ENCODE measurements at places on chromosomes 16 and 17. TPM values are rescaled to one million over a fixed set of nuclear protein-coding genes. Genes with fewer than 3 reads are reported as not detected.

The UBALD2 gene
- 3.3 TPM for total RNA-seq

The XAF1 gene
- 2.0 TPM for total RNA-seq

The KRTAP16-1 gene
- not detected for total RNA-seq

DNA sequence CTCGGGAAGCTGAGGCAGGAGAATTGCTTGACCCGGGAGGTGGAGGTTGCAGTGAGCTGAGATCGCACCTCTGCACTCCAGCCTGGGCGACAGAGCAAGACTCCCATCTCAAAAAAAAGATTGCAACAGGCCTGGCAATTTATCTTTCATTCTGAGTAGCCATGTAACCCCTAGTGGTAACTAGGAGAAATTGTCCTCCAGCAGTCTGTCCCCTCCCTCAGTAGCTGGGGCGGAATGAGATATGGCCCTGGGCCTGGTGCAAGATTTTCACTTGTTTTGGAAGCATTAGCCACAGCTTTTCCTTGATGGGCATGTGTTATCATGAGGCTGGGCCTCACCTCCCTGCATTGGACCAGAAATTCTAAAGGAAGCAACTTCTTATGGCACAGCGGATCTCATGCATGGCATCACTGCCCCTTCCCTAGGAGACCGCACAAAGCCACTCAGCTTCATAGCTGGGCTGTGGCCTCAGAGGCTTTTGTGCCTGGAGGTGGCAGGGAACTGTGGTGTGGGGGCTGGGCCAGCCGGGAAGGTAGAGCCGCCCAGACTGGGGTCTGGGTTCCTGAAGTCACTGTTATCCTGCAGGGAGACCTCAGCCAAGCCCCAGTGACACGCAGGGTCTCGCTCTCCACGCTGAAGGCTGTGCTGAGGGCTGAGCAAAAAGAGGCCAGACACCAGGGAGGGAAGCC lies 13.4 kb downstream of the NATD1 start:
- no peak for DNase-seq

DNA sequence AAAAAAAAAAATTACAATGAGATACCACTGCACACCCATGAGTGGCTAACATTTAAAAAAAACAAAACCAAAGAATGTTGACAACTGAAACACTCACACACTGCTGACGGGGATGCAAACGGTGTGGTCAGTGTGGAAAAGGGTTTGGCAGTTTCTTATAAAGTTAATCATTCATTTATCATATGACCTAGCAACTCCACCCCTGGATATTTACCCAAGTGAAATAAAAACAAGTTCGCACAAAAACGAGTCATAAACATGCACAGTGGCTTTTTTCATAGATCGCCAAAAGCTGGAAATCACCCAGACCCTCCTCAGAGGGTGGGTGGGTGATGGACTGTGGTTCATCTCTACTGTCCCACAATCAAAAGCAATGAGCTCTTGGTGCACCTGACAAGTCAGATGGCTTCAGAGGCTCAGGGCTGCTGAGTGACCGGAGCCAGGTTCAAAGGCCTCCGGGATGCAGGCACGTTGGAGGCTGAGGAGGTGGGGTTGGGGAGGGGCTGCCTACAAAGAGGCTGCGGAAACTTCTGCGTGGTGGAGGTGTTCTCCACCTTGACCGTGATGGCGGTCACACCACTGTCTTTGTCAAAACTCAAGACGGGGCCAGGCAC lies 14.2 kb downstream of the RAB40B start:
- DNase-seq: no peak

DNA sequence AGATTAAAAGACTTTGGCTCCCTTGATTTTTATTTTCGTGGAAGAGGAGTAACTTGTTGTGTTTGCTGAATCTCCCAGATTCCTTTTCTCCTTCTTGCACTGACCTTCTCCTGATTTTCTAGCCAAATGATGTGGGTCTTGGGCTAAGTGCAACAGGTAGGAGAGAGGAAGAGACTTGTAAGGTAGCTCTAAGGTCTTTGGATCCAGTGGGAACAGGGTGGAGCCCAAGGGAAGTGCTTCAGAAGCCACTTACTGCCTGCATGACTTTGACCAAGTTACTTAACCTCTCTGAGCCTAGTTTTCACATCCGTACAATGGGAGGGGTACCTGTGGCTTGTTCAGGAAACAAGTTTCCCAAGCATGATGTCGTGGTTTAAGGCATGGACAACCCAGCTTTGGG lies 111.3 kb upstream of the IRX3 start:
- no peak for DNase-seq

The APOBR gene
- under 0.01 TPM for total RNA-seq

The GNG13 gene
- not detected for total RNA-seq

- no peak for DNase-seq
These were observed 1.1 kb upstream of the NDUFAB1 start for GRCh38 chr16:23597003-23597756.

GRCh38 chr16:12271006-12271405 lies 294.5 kb downstream of the SNX29 start:
- no peak for DNase-seq

The KRTAP4-1 gene
- total RNA-seq: not detected

DNA sequence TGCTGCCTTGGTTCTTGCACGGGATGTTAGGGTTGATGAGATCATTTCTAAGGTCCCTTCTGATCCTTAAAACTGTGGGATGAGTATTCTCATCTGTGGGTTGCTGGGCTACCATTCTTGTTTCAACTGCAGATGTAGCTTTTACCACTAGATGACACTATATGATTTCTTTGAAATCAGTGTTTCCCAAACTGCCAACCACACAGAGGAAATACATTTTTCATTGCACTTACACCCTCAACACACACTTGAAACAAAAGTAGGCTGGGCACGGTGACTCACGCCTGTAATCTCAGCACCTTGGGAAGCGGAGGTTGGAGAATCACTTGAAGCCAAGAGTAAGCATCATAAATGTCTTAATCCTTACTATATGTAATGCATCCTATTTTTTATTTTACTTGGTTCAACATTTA lies 15.3 kb downstream of the LCMT1 start:
- no peak for DNase-seq
